ENCODE measurements at places on chromosomes 13 and 19.

- DNase-seq: no peak
Observed at GRCh38 chr13:108948251-108948671, 318.9 kb downstream of the MYO16 start.

DNA sequence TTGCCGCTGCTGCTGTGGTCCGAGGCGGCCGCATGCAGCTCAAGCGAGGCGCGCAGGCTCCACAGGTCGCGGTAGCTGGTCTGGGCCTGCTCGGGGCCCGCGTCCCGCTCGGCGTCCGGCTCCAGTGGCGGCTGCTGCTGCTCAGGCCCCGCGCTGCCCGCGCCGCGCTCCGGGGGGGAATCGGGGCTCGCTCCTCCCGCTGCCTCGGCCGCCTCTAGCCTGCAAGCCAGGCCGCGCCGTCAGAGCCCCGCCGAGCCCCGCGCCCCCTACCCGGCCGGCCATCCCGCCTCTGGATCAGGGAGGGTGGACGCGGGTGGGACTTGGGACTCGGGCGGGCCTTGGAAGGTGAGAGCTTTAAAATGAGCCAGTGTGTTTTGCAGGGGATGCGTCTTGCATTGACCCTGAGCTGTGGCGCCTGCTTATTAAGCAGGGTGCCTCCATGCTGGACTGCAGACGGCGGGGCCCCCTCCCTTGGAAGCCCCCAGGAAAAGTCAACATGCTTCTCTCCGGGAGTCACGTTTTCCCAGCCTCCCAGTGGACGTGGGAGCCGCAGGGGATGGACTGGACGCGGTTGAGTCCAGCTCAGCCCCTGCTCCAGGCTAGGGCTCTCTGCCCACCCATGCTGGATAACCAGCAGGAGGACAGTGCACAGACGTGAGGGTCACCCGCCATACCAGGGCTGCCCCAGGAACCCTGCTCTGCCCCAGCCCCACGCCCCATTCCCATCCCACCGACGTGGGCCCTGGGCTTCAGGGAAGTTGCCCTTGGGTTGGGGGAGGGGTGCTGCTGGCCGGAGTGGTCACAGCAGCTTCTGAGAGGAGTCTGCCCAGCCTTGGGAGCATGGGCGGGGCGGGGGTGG, 7.7 kb downstream of the CBARP start:
- no peak for DNase-seq

- DNase-seq: peak; percentile 85
Observed at GRCh38 chr19:19406878-19407632, 1.6 kb downstream of the GATAD2A start.

DNA sequence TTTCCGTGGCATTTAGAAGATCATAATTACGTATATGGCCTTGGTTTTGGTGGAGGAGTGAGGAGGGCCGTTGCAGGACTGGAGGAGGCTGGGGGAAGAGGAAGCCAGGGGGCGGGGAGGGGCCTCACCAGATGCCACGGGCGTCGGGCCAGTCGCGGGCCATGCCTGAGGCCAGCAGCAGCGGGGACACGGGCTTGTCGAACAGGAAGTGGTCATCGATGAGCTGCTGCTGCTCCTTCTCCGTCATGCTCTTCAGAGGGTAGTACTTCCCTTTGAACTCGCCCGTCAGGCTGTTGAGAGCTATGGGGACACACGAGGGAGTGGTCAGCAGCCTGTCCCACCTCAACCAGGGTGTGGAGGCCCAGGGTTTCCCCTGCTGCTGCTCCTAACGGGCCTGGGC, 11.1 kb downstream of the CKM start:
- DNase-seq: no peak

DNA sequence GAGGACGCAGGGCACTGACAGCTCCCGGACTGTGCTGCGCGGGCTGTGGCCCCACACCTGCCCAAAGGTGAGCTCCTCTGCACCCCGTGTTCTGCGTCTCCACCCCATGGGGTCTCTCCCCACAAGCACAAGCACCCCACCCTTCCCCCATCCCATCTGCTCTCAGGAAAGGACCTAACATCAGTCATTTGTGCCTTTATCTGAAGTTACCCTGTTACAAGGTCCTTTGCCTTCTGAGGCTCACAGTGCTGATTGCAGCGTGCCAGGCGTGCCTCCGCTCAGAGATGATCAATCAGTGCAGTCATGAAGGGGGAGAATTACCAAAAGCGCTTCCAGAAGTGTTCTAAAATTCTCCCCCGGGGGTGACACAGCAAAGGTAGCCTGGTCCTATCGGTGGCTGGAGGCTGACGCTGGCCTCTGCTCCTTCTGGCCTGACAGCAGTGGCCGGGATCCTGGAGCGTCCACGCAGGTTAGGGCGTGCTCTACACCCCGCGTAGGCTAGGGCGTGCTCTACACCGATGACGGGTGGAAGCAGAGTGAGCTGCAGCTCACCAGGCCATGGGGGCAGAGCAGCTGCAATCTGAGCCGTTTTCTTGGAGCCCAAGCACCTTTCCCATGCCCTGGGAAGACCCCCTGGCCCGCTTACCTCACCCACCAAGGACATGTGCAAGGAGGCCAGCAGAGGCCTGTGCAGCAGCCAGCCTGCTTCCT, 84.7 kb upstream of the TM9SF2 start:
- DNase-seq: peak; percentile 73

DNA sequence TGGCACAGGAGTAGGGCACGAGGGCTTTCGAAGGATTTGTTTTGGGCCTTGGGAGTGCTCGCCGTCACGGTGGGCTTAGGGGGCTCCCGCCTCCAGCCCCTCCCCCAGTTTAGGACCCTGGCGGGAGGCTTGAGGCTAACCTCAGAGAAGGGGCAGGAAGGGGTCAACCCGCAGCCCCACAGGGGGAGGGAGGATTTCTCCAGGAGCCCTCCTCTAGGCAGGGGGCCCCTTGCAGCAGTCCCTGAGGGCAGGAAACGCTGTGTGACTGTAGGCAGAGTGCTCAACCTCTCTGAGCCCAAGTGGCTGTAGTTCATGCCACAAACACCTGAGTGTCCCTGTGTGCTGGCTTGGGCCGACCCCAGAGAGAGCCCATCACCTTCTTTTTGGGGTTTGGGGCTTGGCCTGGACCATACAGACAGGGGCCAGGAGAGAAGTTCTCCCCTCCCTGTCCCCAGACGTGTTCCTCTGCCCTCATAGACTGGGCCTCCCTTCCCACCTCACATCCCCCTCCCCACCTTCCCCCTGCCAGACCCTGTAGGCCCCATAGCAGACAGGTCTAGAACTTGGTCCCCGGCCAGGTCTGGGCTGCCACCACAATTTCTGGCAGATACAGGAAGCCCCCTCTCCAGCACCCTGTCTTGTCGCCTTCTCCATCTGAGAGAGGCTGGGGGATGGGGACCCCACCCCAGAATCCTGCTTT, 8.1 kb downstream of the ISYNA1 start:
- DNase-seq: no peak
